Thyroid gland (tissue), 4 donors: ENCODE measurements at places on chromosomes 12 and 14. TPM values are rescaled to one million over a fixed set of nuclear protein-coding genes. Genes with fewer than 3 reads are reported as not detected.

DNA sequence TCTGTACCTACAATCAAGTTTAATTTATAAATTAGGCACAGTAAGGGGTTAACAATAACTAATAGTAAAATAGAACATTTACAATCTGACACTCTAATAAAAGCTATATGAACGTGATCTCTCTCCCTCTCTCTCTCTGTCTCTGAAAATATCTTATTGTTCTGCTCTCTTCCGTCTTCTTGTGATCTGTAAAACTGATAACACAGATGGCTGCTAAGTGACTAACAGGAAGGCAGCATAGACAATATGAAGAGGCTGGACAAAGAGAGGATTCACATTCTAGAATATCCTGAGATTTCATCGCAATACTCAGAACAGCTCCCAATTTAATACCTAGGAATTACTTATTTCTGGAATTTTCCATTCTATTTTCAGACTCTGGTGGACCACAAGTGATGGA, 827.2 kb downstream of the FLRT2 start:
- no peak for DNase-seq

- no peak for DNase-seq
These were observed 316.0 kb downstream of the RAD51B start for GRCh38 chr14:68135566-68135965.

MMP19 gene
- total RNA-seq: 2.7 TPM

GRCh38 chr14:91877376-91877915, 10.1 kb upstream of the TC2N start:
- no peak for DNase-seq

- no peak for DNase-seq
These were observed 33.1 kb downstream of the IRF2BPL start for GRCh38 chr14:76995279-76996035.

KRT74 gene
- not detected for total RNA-seq

BIN2 gene
- 1.3 TPM for total RNA-seq

CRIP1 gene
- 19.1 TPM for total RNA-seq
